Islet precursor cell (in vitro differentiated cells): ENCODE measurements at places on chromosomes 3 and 15.

DNA sequence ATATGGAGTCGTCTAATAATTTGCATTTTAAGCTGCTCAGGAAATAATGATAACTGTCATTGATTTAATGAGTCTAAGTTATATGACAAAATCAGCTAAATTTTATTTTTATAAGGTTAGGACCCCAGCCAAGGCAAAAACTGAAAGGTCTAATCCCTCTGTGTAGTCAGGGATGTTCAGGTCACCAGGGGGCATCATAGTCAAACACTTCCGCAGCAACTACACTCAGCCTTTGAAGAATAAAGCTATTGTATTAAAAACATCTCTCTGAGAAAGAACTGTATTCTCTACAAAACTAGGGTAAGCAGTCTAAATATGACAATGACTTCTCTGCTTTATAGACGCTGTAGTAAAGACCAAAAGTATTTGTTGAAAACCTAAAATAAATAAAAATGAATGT, 15.0 kb downstream of the INTS14 start:
- DNase-seq: no peak

GRCh38 chr3:41507336-41508062, 308.2 kb downstream of the CTNNB1 start:
- DNase-seq: no peak

DNA sequence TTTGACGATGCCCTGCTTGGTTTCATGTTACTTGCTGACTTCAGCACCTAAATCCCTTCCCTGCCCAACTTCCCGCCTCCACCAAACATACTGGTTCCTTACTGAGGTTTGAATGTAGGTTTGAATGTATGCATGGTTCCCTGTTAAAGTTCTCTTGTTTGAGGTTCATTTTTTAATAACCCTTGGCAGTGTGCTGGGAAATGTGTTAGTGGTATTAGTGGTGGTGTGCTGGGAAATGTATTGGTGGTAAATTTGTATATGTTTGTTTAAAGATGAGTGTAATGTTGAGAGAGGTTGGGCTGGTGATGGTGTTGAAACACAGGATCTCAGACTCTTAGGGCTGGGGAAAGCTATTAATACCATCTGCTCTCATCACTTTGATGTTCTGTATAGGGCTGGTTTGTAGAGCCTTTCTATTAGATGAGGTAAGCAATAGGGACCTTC, 392.7 kb downstream of the PTPRG start:
- no peak for DNase-seq

GRCh38 chr15:68816795-68817303, 3.8 kb downstream of the ANP32A start:
- no peak for DNase-seq

DNA sequence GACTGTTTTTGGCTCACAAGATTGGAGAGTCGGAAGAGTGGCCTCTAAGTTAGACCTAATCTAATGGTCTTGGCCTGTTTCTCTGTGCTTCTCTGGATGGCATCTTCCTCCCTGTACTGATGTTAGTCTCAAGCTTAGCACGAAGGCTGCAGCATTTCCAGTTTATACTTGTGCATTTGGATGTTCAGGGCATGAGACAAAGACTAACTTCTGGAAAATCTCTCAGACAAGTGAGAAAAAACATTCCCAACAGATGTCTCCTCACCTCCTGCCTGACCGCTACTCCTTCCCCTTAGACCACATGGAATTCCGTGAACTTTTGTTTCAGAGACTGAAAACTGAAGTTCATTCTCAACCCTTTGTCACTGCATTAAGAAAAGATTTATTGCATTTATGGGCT, 410.8 kb upstream of the MCTP2 start:
- DNase-seq: no peak

DNA sequence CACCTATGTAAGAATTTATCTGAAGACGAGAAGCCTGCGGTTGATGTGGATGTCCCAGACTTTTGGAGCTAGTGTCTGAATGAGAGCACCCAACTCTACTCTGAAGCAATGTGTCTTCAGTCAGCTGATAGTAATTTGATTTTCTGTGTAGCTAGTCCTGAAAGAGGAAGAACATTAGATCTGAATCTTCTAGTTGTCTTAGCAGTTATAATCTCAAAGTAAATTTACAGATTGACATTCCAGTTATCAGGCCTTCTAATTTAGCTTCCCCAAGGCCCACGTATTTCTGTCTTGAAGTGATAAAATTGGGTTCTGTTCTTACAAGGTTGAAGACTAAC, 1.5 kb downstream of the TCAIM start:
- no peak for DNase-seq

DNA sequence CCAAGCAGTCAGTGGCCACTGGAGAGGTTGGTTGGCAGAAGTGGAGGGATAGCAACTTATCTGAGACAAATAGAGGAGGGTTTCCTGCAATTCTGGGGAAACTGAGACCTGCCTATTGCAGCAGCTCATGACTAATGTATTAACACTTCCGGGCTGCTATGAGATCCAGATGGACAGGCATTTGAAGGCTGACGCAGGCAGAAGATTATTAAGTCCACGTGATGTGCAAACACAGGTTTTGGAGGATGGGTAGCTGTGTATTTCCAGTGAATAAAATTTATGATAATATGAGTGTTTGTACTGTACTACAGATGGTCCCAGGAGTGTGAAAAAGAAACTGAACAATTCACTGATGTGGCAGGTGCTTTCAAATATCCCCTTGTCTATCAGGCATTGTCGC, 28.5 kb upstream of the CFAP161 start:
- no peak for DNase-seq

DNA sequence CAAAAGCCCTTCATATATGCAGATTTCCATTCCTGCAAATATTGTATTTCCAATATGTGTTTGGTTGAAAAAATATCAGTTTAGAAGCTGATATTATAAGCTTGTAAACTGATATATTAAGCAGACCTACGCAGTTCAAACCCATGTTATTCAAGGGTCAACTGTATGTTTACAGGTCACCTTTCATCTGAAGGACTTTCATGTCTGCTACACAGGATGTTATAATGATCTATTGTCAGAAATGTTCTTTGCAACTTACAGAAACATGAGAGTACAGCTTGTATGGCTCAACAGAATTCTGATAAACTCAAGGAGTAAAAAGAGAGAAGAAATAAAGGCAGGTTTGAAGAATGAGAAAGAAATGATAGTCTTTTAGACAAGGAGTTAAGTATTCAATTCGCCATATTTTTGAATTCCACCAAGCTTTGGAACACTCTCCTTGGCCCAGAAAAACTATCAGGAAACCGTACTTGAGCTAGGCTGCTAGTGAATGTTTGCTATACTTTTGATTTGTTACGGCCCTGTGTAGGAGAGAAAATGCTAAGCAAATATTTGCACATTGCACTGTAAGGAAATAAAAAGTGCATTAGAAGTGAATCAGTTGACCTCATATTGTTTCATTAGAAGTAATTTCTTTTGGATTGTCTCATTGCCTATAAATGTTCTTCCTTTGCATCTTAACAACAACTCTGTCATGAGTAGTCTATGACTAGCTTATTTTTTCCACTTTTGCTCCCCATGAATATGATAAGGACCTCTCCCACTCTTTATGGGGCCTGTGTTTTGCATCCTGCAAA, 81.2 kb downstream of the NEK11 start:
- no peak for DNase-seq

- no peak for DNase-seq
These were observed 147.5 kb downstream of the NFKBIZ start for GRCh38 chr3:101996832-101997231.
